Testis (tissue), 5 donors: ENCODE measurements at places on chromosomes 11 and 22.

DNA sequence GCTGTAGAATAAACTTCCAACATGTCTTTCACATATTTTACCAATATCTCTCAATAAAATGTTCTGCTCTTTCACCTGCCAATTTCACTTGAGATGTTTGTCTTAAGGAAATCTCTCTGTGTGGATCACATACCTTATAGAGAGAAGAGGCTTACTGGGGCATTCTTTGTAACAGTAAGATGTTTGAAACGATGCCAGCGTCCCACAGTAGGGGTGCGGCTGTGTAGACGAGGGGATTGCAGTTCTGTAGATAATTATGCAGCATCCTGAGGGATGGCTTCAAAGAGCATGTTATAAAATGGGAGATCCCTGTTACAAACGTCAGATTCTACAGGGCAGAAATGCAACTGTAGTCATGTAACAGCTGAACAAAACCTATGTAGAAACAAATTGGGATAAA is 200.0 kb downstream of the TBC1D22A start:
- no peak for DNase-seq

DNA sequence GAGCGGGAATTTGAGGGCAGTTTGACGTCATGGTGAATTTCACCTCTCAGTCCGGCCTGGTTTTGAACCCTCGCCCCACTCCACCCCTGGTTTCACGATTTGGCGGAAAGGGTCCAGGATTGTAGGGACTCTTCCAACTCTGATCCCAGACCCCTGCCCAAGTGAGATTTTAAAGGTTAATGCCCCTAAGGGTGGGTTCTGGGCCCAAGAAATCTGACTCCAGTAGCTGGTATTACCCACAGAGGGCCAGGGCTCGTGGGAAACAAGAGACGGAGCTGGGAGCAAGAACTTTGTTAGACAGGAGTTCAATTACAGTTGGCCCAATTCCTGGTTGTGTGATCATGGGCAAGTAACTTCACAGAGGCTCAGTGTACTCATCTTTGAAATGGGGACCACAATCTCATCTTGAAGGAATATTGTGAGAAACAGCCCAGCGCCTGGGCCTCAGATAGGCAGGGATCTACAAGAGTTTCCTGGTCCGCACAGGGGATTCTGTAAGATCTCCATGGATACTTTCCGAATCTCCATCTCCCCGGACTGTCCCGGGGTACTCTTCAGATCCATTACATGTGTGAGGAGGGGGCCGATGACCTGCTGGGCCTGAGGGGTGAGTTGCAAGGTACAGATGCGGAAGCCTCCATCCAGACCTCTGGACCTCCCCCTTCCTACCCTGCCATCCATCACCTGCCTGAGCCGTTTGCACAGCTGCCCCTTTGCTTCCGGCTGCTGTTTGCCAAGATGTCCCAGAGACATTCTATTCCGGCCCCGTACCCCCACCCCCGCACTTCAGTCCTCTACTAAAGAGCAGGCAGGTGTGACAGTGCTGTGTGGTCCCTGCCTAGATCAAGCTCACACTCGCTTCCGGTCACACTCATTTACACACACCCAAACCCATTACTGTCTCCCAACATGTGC is 687 bp upstream of the CALCA start:
- no peak for DNase-seq

GRCh38 chr11:61815790-61816735 is 740 bp downstream of the FADS1 start:
- DNase-seq, result peak; percentile 62

DNA sequence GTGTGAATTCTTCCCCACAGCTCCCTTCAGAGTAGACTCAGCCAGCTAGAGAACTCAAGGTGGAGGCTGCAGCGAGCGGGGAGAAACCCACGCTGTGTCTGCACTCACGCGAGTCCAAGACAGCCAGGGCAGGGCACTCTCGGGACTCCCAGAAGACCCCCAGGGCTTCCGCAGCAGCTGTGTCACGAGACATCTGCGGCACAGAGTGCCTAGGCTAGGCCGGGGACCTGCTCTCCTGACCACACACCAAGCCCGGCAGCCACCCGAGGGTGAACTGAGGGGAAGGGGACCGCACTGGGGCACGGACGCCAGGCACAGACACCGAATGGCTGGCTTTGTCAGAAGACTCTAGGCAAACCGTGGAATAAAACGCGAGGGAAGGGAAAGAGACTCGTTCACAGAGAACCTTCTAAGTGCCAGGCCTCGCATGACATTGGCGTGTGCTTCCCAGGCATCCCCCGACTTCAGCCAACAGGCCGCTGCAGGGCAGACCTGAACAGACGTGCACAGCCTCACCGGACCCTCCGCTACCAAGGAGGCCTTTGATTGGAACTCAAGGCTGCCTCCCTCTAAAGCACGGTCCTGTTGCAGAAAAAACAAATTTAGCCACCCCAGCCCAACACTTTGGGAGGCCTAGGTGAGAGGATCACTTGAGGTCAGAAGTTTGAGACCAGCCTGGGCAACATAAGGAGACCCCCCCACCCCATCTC is 18.2 kb upstream of the MOB2 start:
- no peak for DNase-seq

DNA sequence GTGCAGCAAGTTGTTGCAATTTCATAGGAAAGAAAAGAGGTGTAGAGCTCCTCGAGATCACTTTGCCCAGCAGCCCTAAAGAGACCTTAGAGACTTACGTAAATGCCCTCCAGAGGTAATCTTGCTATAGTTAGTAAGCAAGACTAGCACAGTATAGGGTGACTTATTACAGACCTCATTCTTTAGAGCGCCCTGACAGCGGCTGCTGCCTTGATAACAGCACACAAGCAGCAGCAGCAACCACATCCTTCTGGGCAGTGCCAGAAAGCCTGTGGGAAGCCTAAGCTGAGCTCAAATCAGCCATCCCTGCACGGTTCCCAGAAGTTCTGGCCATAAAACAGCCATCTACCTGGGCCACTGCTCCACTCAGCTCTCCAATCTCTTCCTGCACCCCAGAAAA is 22.6 kb upstream of the OR56B1 start:
- DNase-seq, result no peak

DNA sequence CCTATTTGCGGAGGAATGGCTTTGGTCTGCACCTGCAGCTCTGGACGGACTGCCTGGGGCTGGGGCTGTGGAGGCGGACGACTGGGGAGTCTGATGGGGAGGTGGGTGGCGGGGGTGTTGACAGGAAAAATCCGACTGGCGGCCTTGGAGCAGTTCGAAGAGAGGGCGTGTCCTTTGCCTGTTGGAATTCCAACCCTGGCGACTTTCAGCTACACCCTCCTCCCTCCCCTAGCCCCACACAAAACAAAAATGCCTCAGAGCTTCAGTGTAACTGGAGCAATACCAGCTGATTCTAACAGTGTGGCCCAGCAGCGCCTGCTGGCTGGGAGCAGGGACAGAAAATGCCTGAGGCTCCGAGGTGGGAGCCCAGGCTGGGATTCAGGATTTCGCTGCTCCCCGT is 85.4 kb downstream of the ATXN10 start:
- DNase-seq, result peak; percentile 50

- DNase-seq, result no peak
Observed at GRCh38 chr11:94107363-94107762, 21.3 kb upstream of the PANX1 start.

DNA sequence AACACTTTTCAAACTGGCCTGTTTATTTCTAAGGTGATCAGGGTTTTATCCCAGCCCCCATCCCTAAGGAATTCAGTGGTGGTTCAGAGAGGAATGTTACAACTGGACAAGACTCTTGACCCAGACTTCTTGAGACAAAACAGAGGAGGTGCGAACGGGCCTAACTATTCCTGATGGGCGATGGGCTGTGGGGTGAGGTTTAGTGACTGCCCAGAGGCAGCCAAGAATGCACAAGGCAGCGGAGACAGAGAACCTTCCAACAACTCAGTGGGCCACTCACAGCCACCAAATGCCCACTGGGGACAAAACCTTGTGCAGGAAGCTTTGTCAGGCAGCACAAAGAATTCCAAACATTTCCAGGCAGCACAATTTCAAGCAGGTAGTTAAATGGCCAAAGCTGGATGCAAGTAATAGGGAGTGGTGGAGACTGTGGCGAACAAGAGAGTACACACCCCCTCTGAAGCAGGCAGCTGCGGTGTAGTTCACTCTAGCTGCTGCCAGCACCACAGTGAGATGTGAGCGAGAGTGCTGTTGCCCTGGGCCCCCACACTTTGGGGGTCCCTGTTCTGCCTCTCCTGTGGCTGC is 29.2 kb downstream of the SCUBE1 start:
- DNase-seq, result no peak

- DNase-seq, result no peak
Observed at GRCh38 chr11:11672101-11672500, 50.3 kb upstream of the GALNT18 start.

DNA sequence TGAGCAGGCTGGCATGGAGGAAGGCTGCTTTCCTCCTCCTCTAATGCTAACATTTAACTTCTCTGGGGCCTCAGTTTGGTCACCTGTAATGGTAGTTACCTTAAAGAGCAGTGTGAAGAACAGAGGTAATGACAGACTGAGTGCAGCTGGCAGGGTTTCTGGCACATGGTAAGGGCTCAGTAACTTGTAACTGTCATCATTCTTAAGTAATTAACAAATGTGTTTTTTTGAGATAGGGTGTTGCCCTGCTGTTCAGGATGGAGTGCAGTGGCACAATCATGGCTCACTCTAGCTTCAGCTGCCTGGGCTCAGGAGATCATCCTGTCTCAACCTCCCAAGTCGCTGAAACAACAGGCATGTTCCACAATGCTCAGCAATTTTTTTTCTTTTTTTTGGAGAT is 242.0 kb upstream of the SYN3 start:
- DNase-seq, result no peak

DNA sequence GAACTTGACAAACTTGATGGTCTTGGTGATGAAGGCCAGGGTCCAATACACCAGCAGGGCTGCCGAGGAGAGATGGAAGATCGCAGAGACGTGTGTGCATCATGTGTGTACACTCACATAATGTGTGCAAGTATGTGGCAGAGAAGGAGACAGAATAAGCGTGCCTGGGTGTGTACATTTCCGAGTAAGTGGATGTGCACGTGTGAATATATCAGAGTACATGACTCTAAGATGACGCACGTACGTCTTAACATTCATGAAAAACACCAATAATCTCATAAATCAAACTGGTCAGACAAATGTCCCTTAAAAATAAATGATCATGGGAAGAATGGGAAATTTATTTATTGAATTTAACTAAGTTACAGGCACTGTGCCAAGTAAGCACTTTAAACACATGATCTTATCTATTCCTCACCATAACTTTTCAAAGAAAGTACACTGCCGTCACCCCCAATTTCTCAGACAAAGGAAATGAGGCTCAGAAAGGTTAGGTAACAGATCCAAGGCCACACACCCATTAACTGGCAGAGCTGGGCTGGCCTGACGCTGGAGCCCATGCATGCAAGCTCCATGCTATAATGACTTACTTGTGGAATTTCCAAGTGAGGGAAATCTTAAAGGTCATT is 13.0 kb downstream of the ABCC8 start:
- DNase-seq, result no peak

DNA sequence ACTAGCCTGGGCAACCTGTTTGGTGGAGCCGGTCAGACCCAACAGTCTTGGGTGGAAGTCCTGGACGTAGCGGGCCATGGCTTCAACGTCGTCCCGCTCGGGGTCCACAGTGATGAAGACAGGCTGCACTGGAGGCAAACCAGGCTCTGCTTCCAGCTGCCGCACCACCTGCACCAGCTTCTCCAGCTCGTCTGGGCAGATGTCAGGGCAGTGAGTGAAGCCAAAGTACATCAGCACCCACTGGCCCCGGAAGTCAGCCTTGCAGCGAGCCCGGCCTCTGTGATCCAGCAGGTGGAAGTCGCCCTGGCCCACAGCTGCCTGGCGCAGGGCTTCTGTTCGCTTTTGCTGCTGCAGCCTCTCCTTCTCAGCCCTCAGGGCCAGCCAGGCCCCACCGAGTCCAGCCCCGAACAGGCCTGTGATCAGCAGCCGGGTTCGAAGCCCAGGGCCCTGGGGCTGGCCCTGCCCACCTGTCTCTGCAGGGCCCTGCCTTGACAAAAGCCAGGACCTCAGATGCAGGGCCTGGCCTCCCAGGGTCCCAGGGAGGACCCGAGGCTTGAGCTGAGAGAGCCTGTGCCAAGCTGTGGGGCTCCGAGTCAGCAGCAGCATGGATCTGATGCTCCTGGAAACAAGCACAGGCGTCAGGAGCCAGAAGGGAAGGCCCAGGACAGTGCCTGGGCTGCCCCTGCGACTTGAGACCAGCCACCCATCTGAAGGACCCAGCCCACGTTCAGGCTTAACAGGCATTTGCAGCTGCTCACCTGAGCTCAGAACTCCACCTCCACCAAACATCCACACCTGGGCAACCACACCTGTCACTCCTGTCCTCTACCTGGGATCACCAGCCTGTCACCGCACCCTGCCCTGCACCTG is 1.4 kb downstream of the SCO2 start:
- no peak for DNase-seq

- no peak for DNase-seq
Observed at GRCh38 chr11:109864834-109865547, 228.2 kb upstream of the ZC3H12C start.

GRCh38 chr22:50203288-50203687 is 2.5 kb downstream of the SELENOO start:
- no peak for DNase-seq

GRCh38 chr11:72439455-72439854 is 5.1 kb upstream of the CLPB start:
- DNase-seq, result no peak

DNA sequence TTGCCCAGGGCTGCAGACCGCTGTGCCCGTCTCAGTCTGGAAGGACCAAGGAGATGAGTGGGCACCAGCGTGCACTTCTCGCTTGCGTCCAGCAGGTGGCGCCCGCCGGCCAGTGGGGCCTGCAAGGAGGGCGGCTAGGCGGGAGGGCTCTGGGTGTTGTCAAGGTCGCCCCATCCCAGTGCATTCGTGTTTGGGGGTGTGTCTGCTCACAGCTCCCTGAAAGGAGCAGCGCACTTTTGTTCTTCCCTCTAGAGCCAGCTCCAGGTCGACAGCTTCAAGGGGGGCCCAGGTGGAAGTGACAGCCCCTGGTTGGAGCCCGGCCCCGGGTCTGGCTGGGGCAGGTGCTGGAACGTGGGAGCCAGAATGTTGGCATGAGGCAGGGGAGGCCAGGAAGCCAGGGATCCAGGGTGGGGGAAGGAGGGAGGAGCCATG is 23.4 kb upstream of the MPPED1 start:
- peak; percentile 90 for DNase-seq

DNA sequence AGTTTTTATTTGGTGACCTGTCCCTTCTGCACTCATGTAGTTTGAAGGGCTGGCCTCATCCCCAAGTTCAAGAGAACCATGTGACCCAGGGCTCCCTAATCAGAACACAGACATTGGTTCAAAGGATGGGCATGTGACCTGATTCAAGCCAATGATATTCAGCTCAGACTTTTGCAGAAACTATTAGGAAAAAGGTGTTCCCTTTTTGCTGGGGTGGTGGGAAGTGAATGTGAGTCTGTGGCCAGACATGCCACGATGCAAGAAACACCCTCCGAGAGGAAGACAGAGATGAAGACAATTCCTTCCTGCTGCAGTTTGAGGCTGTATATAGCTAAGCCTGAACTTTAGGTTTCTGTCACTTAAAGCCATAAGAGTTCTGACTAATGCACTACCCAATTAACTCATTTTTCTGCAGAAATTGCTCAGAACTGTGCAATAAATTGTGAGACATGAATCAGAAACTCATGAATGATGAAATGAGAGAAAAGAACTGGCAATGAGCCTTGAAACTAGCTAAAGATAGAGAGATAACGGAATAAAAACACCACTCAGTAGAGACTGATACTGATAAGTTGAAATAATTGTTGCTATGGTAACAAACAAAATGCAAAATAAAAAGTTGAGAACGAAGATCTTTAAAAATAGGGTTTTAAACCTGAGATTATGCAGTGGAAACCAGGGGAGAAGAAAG is 9.2 kb upstream of the MAPK1 start:
- no peak for DNase-seq

GRCh38 chr22:40107851-40108378 is 69.8 kb upstream of the TNRC6B start:
- DNase-seq, result peak; percentile 26

- DNase-seq, result no peak
Observed at GRCh38 chr11:102553835-102554282, 23.3 kb upstream of the MMP7 start.
